Fibroblast of villous mesenchyme (primary cell): ENCODE measurements at places on chromosomes 4 and X.

GRCh38 chr4:83371936-83372335, 37.3 kb upstream of the HPSE start:
- DNase-seq: no peak

GRCh38 chr4:83574247-83574646, 38.3 kb downstream of the GPAT3 start:
- DNase-seq: no peak

- peak; percentile 17 for DNase-seq
Measured at GRCh38 chrX:103774070-103774642, 2.5 kb upstream of the PLP1 start.

GRCh38 chr4:147409350-147409749, 71.5 kb upstream of the EDNRA start:
- DNase-seq: peak; percentile 39

DNA sequence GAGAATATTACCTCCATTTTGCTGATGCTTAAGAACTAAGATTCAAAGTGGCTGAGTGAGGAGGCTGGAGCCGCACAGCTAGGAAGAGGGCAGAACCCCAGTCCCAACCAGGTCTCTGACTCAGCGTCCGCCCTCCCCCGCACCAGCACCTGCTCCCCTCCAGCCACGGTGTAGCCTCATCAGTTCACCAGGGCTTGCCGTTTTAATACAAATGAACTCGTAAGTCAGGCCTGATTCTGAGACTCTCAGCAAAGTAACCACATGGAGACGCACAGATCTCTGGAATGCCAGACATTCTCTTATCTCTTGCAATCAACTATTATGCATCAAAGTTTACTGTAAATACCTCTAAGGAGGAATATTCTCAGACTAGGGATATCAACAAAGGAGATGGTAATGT, 52.4 kb downstream of the ENPP6 start:
- no peak for DNase-seq

DNA sequence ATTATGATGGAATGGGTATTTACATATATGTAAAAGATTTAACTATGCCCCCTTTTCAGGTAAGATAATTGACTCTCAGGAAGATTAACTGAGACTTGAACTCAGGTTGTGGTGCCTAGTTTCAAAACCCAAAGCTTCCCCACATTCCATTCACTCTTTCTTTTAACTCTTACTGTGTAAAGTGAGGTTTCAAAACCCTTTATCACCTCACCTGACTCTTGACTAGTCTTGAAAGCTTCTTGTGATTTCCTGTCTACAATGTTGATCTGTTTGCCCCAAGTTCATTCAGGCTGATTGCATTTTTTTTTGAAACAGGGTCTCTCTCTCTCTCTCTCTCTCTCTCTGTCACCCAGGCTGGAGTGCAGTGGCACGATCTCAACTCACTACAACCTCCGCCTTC, 40.5 kb upstream of the RAPGEF2 start:
- no peak for DNase-seq

GRCh38 chr4:165810726-165811125, 62.3 kb upstream of the TLL1 start:
- DNase-seq: no peak

DNA sequence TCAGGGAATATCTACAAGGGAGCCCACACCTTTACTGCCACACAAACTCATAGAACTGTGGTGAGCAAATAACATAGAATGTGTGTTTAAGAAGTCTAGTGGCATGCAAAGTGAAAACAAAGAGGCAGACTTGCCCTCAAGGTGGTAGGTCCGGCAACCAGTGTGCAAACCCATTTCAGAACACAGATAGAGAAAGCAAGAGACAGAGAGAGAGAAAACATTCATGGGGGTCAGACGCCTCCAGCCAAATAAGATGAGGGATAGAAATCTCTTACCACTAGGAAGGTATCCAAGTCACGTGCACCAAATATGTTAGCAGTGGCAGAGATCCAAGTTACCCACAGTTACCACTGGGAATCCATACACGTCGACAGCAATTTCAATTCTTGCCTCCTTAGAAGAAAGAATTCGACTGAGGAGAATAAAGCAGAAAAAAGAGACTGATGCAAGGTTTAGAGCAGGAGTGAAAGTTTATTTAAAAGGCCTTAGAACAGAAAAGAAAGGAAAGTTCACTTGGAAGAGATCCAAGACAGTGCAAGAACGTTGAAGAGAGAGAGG, 252.8 kb downstream of the NAP1L3 start:
- no peak for DNase-seq

- DNase-seq: peak; percentile 77
Measured at GRCh38 chr4:186900232-186900900, 176.7 kb upstream of the FAT1 start.

DNA sequence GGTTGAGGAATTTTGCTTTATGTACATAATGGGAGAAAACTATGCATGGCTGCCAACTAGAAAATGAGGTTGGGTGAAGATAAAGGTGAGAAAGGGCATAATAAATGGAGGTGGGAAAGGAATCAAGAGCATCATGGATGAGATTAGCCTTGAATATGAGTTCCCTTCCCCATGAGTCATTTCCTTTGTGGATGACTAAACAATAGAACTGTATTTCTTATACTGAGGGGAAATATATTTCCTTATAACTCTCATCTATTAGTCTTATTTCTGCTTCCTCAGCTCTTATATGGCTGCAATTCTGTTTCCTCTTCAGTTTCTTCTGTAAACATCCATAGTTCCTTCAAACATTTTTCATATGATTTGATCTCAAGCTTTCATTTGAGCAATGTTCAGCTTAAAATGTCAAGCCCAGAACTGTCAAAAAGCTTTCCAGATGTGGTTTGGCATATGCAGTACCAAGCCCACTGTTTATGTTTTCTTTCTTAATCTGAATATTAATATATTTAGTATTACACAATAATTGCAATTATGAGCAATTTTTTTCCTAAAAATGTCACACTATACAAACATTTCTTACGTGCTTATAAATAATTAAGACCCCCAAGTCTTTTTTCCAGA, 100.7 kb upstream of the GRPR start:
- no peak for DNase-seq

GRCh38 chr4:109511414-109511813, 48.6 kb upstream of the MCUB start:
- peak; percentile 32 for DNase-seq

DNA sequence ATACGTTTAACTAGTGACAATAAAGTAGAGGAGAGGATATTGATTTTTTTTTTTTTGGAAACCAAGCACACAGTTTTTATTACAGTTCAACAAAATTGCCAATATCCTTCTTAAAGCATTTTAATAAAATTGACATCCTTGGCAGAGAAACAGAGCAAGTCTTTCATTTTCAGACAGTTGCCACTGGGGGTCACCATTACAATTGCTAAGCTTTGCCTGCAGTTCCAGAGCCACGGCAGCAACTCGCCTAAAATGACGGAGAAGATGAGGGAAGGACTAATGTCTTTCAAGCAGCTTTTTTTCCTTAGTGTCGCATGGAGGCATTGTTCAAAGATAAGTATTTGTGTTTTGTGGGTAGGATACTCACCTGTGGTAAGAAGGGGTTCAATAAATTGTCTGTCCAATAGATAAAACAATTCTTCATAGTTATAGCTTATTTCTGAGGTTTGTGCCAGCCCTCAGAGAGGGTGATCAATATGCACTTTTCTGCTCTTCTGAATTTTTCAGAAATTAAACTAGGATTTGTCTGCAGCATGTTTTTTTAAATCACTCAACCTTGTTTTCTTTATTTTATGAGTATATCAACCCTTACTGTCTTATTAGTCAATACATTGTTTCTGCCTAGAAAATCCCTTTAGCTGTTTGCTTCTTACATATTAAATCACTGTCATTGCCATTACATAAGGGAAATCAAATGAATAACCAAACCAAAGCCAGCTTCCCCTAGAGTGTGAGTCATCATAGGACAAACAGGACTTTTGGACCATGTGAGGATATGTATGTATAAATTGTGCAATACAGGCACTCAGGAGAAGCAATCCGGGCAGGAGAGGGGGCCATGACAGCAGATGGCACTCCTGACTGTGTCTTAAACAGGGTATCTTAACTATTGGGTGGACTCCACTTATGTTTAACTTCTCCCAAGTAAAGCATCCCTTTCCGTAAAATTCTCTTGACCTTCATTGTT, 508.1 kb upstream of the ARX start:
- peak; percentile 2 for DNase-seq

GRCh38 chrX:110114260-110114776, 111.4 kb downstream of the TMEM164 start:
- no peak for DNase-seq

- peak; percentile 76 for DNase-seq
Measured at GRCh38 chrX:74133156-74133796, 170.7 kb upstream of the ZCCHC13 start.

- DNase-seq: peak; percentile 13
Measured at GRCh38 chr4:153383131-153383530, 38.6 kb downstream of the MND1 start.

DNA sequence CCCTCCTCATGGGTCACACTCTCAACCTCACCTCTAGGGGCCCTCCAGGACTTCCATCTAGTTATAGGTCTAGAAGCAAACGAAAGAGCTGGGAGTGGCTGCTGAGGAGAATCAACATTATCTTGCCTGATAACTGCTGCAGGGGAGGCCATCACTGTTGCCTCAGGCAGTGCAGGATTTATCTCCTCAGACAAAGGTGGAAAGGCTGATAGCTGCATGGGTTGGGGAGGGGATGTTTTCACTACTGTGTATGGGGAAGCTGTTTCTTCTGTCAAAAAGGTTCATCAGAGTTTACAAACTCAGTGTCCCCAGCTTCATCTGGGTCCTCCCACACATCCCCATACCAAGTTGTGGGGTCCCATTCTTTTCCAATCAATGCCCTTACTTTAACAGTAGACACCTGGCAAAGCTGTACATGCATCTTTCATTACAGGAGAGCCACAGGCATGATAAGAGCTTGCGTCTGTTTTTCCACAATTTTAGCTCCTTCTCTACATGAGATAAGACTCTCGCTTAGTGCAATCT, 17.6 kb upstream of the PRDM8 start:
- DNase-seq: no peak

- DNase-seq: no peak
Measured at GRCh38 chr4:53557669-53558064, 33.6 kb downstream of the LNX1 start.

DNA sequence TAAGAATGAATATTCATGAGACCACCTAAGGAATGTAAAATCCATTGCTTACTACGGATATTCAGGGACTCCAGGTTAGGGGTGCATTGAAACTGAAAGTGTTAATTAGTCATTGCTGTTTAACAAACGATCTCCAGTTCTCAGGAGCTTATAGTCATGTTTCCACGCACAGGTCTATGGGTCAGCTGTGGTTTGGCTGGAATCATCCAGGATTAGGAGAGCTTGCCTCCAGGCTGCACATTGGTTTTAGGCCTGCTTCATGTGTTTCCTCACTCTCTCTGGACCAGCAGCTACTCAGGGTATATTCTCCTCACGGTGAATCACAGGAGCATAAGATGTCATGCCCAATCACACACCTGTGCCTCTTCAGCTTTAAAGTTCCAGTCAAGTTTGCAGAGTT, 98.9 kb downstream of the ATXN3L start:
- DNase-seq: peak; percentile 90

GRCh38 chrX:101360390-101360789, 11.8 kb upstream of the TIMM8A start:
- no peak for DNase-seq

DNA sequence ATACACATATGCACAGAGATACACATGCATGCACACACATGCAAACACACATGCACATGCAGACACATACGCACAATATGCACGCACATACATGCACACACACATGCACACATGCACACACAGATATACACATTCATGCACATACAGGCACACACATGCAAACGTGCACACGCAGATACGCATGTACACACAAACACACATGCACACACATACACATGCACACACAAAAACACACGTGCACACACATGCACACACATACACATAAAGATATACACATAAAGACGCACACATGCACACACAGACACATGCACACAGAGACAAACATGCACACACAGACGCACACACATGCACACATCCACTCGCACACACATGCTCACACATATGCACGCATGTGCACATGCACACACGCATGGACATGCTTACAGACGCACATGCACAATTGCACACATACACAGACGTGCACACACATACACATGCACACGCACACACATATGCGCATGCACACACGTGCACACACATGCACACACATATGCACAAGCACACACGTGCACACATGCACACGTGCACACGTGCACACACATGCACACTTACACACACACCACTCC, 145.2 kb downstream of the ADRA2C start:
- DNase-seq: no peak
